Colonic mucosa (tissue), 4 donors: ENCODE measurements at places on chromosomes 16 and 17.

DNA sequence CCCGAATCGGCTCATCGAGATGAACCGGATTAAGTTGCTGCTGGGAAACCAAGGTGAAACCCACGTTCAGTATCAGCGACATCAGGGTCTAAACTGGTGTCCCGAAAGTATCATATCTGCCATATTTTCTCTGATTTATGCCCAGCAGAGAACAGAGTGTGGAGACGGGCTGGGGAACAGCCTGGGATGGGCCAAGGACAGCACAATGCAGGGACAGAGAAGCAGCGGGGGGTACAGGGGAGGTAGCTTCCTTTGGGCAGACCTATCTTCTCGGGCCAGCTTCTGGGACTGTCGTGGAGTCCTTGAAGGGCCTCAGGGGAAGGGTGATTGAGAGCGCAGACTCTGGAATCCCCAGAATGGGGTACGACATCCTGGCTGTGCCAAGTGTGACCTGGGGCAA is 17.5 kb upstream of the MLKL start:
- no peaks in the 10 kb centered on the region for H3K27me3 ChIP-seq
- DNase-seq, result no peak
- H3K4me3 ChIP-seq, result no peak overlapping the region
- no peaks in the 10 kb centered on the region for H3K4me1 ChIP-seq
- no peak overlapping the region for H3K27ac ChIP-seq

DNA sequence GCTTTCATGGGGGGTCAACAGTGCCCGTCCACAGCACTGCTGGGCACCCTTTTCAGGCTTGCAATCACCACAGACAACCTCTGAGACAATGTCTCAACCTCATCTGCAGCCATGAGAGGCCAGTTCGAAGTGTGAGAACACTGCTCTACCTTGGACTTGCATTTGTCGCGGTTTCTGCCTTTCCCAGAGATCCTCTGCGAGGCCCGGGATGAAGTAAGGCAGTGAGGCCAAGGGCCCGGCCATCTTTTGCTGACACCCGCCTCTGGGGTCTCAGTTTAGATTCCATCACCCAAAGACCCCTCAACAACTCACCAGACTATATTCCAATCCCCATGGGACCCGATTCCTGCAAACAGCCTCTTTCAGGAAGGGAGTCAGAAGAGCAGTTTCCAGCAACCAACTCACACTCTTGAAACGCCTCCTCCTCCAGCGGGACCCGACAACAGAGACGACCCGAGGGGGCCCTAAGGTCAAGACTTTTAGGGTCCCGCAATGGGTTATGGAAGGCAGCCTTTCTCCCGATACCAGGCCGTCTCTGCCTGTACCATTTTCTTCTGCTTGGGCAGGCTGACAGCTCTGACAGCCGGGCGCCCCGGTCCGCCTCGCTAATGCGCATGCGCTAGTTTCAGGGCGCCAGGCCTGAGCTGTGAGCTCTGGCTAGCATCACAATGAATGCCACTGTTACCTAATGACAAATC is 576.0 kb downstream of the KCNJ18 start:
- no peak for DNase-seq
- H3K27me3 ChIP-seq, result no peaks in the 10 kb centered on the region
- no peaks in the 10 kb centered on the region for H3K36me3 ChIP-seq
- no peak overlapping the region for H3K4me3 ChIP-seq

DNA sequence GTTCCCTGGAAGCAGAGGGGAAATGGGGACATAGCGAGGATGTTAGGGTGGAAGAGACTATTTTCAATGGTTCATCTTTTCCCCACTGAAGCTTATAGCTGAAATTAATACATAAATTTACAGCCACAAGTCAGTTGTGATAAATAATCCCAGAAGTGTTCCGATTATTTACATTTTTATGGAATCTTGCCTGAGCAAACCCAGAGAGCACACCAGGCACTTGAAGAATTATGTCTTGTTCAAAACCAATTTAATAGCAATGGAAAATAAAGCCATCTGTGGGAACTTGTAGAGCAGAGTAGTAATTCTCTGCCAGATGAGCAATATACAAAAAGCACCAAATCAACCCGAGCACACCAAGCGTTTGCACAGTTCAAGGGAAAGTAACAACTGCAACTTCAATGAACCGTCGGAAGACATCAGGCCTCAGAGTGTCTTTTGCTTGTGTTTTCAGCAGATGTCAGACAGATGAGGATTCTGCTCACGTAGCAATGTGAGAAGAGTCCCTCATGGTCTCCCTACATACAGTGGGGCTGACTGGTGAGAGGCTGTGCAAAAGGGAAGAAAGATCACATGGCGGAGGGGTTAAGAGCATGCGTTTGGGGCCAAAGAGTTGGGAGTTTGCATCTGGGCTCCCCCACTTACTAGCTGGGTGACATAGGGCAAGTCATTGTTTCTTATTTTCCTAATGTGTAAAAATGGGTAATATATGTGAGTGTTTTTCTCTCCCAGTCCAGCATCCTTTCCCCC is 148.7 kb upstream of the HS3ST2 start:
- no peaks in the 10 kb centered on the region for H3K36me3 ChIP-seq
- no peaks in the 10 kb centered on the region for H3K4me1 ChIP-seq
- H3K4me3 ChIP-seq, result no peak overlapping the region
- DNase-seq, result no peak
- no peaks in the 10 kb centered on the region for H3K27me3 ChIP-seq

GRCh38 chr17:63362115-63362514 is 84.0 kb downstream of the CYB561 start:
- H3K36me3 ChIP-seq, result no peaks in the 10 kb centered on the region
- no peak overlapping the region for H3K27ac ChIP-seq
- H3K4me3 ChIP-seq, result no peak overlapping the region
- H3K4me1 ChIP-seq, result no peaks in the 10 kb centered on the region
- H3K27me3 ChIP-seq, result no peaks in the 10 kb centered on the region
- DNase-seq, result no peak

DNA sequence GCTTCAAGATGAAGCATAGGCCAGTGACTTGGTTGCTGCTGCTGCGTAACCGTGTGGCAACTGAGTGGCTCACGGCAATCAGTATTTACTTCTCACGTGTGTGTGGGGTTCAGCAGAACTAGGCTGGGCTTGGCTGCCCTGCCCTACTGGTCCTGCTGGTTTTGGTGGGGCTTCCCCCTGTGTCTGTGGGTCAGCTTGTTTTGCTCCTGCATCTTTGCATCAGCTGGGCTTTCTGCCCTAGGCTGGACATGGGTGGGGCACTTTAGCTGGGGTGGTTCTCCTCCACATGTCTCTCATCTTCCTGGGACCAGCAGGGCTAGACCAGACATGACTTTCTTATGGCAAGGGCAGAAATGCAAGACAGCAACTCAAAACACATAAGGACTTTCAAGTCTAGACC is 550.5 kb downstream of the MAF start:
- H3K27ac ChIP-seq, result no peak overlapping the region
- no peaks in the 10 kb centered on the region for H3K27me3 ChIP-seq
- DNase-seq, result no peak
- no peak overlapping the region for H3K4me3 ChIP-seq
- H3K4me1 ChIP-seq, result no peaks in the 10 kb centered on the region

DNA sequence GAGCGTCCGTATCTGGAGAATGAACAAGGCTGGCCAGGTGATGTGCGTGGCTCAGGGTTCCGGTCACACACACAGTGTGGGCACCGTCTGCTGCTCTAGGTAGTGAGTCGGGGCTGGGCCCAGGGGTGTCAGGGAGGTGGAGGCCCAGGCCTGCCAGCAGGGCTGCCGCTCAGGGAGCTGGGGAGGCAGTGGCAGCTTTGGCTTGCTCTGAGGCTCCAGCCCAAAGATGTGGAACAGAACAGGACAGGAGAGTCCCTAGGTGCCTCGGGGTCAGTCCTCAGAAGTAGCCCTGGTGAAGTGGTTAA is 4.3 kb downstream of the TBL3 start:
- no peak for DNase-seq
- H3K4me1 ChIP-seq, result peaks cover 7% of the 10 kb centered on the region
- H3K27me3 ChIP-seq, result peaks cover 8% of the 10 kb centered on the region
- peaks cover 14% of the 10 kb centered on the region for H3K36me3 ChIP-seq
- H3K4me3 ChIP-seq, result no peak overlapping the region

- H3K27ac ChIP-seq, result no peak overlapping the region
- no peaks in the 10 kb centered on the region for H3K36me3 ChIP-seq
- no peak for DNase-seq
- peaks cover 5% of the 10 kb centered on the region for H3K27me3 ChIP-seq
Observed at GRCh38 chr16:2341456-2342447, 1.2 kb upstream of the ABCA3 start.

DNA sequence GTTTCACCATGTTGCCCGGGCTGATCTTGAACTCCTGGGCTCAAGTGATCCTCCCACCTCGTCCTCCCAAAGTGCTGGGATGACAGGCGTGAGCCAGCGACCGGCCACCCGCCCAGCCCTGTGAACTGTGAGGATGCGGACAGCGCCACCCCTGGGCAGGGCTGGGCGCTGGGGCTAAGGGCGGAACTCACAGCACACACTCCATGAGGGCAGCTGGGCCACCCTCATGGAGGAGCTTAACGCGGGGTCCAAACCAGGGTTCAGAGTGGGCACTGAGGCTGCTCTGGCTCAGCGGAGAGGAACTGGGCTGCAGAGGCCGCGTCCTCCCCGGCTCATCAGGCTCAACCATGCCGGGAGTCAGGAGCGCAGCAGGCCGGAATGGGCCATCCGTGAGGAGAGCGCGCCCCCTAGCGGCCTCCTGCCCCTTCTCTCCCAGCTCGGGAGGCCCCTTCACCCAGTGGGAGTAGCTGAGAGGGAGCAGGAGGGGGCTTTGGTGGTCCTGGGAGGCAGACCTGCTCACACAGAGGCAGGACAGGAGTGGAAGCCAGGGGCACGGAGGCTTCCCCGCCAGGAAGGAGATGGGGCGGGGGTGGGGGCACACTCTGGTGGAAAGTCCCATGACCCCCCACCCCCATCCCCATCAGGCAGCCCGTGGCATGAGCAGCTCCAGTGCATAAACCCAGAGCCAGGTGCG is 13.8 kb downstream of the CORO7 start:
- no peaks in the 10 kb centered on the region for H3K36me3 ChIP-seq
- peak; percentile 82 for DNase-seq
- H3K4me1 ChIP-seq, result peaks cover 4% of the 10 kb centered on the region
- no peak overlapping the region for H3K27ac ChIP-seq
- no peaks in the 10 kb centered on the region for H3K27me3 ChIP-seq
